ENCODE measurements at places on chromosomes 16 and 17. TPM values are rescaled to one million over a fixed set of nuclear protein-coding genes. Genes with fewer than 3 reads are reported as not detected.

DNA sequence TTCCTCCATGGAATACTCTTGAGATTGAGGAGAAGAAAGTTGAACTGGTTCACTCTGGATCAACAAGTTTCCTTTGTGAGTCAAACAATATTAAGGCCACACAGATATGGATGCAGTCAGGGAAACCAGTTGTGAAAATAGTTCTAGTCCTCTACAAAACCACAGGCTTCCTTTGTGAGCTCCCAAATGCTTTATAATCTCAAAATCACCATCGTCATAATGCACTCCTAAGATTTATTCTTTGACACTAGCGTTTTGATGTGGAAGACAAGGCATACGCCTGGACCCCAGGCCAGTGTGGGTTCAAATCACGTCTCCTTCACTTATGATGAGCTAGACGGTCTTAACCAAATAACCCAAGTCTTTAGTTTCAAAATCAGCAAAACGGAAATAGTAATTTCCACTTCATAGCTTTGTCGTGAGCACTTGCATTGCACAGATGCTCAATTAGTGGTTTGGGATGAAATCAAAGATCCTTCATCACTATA is 142.6 kb downstream of the STX8 start:
- no peak for DNase-seq

DNA sequence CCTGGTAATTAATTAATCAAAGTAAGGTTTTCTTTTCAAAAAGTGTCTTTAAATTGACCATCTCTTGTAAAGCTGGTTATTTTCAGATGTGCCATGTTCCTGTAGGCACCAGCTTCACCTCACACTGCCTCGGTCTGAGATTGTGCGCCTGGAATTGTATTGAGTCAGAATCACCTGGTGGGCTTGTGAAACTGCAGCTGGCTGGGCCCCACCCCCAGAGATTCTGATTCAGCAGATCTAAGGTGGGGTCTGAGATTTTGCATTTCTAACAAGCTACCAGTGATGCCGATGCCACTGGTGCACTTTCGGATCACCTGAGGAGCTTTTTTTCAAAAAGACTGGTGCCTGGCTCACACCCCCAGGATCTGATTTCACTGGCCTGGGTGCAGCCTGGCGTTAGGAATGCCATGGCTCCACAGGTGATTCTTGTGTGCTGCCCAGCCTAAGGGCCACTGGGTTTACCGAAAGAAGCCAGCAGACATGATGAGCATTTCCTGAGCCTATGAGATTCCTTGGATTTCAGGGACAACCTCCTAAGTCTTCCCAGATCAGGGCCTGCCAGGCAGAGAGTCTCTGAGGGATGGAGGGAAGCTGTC is 59.2 kb upstream of the TOB1 start:
- DNase-seq: no peak

GRCh38 chr17:18156171-18156975 is 27.3 kb upstream of the ALKBH5 start:
- DNase-seq: no peak

TLCD2 gene
- total RNA-seq: 12.7 TPM

- no peak for DNase-seq
Measured at GRCh38 chr16:30924076-30924912, 922 bp downstream of the FBXL19 start.

HOXB7 gene
- total RNA-seq: 1.2 TPM

SBK1 gene
- 1.9 TPM for total RNA-seq

DNA sequence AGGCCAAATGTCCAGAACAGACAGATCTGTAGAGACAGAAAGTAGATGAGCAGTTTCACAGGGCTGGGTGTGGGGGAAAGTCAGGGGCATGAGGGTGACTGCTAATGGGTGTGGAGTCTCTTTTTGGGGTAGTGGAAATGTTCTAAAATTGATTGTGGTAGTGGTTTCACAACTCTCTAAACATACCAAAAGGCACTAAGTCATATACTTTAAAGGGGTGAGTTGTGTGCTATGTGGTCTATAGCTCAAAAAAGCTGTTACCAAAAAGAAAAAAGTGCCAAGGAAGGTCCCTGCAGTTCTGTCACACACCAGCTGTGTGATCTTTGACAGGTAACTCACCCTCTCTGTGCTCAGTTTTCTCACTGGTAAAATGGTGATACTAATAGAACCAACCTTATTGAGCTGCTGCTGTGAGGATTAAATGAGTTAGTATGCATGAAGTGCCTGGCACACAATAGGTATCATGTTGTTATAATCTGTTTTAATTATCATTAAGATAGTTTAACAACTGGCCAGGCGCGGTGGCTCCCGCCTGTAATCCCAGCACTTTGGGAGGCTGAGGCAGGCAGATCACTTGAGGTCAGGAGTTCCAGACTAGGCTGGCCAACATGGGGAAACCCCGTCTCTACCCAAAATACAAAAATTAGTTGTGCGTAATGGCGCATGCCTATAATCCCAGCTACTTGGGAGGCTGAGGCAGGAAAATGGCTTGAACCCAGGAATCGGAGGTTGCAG is 10.3 kb downstream of the ITGAX start:
- DNase-seq: no peak

- DNase-seq: no peak
Measured at GRCh38 chr16:76235025-76235424, 42.2 kb upstream of the CNTNAP4 start.

DNA sequence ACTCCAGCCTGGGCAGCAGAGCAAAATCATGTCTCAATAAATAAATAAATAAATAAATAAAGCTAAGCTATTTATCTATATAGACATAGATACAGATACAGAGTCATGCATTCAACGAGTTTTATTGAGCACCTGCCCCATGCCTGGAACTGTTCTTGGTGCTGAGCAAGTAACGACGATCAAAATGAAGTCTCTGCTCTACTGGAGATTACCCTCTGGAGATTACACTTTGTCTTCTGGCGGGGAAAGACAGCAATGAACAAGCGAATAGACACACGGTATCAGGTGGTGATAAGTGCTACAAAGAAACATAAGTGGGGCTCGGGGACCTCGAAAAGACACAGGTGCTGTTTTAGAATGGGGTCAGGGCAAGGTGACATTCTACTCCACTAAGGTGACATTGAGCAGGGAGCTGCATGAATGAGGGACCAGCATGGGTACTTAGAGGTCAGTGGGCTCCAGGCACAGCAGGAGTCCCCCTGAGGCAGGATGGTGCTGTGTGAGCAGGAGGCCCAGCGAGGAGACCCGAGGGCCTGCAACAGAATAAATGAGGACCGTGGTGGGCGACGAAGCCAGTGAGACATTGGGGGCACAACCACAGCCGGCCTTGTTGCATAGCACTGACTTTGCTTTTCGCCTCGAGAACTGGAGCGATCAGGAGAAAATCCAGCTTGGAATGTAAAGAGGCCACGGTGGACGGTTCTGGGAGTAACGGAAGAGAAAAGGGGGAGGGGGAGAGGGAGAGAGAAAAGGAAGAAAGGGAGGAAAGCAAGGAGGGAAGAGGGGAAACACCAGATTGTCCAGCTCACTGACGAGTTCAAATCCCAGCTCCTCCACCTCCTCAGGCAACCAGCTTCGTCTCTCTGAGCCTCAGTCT is 42.4 kb upstream of the MEAK7 start:
- DNase-seq: no peak

C16orf96 gene
- 0.32 TPM for total RNA-seq

TMEM204 gene
- total RNA-seq: 69.2 TPM

CX3CL1 gene
- total RNA-seq: 47.5 TPM

GPR139 gene
- total RNA-seq: not detected

CALB2 gene
- total RNA-seq: 4.6 TPM

RNF222 gene
- not detected for total RNA-seq

CARD14 gene
- 1.1 TPM for total RNA-seq

NACA2 gene
- total RNA-seq: not detected

- no peak for DNase-seq
Measured at GRCh38 chr17:1584167-1584566, 21.6 kb upstream of the PITPNA start.

GRCh38 chr17:72467841-72468653 is 347.2 kb downstream of the SOX9 start:
- DNase-seq: no peak

- peak; percentile 78 for DNase-seq
Measured at GRCh38 chr16:85395207-85395912, 217.8 kb upstream of the GSE1 start.

DNA sequence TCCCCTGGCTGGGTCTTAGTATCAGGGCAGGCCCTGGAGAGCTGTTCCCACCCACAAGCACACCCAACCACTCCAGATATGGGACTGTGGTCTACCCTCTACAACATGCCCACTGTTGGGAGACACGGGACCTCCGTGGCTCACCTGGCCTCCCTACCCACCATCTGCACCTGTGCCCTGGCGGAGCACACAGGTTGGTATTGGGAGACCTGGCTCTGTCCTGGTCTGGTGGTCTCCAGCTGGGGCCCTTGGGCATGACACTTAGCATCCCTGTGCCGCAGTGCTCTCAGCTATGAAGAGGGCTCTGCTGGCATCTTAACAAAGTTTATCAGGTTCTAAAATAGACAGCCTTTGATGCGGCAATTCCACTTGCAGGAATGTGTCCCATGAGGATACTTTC is 5.8 kb downstream of the C16orf95 start:
- DNase-seq: no peak

GRCh38 chr17:57142925-57143324 is 57.9 kb downstream of the AKAP1 start:
- DNase-seq: no peak

GRB7 gene
- 25.0 TPM for total RNA-seq

KRTAP3-2 gene
- not detected for total RNA-seq

TEX19 gene
- not detected for total RNA-seq

DNA sequence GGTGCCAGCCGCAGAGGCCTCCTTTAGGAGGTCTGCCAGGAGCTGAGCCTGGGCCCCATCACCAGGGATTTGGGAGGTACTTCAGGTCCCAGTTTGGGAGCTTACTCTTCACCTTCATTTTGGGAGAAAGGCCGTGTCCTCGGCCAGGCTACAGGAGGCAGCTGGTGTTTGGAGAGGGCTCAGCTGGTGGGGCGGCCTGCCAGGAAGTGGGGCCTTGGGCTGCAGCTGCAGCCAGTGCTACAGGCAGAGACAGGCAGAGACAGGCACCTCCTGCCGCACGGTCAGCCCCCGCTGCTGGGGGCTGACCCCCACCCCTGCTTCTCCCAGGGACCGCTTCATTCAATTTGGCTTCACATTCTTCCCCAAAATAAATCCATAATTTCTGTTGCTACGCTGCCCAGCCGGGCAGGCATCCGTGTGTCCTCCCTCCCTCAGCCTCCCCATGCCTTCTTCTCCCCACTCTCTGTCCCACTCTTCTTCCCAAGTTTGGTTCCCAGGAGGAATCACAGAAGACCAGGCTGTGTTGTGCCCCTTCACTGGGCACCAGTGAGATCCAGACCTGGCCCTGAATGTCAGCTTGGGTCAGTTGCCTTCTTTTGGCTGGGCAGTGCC is 6.1 kb downstream of the TMEM235 start:
- DNase-seq: peak; percentile 66

DNA sequence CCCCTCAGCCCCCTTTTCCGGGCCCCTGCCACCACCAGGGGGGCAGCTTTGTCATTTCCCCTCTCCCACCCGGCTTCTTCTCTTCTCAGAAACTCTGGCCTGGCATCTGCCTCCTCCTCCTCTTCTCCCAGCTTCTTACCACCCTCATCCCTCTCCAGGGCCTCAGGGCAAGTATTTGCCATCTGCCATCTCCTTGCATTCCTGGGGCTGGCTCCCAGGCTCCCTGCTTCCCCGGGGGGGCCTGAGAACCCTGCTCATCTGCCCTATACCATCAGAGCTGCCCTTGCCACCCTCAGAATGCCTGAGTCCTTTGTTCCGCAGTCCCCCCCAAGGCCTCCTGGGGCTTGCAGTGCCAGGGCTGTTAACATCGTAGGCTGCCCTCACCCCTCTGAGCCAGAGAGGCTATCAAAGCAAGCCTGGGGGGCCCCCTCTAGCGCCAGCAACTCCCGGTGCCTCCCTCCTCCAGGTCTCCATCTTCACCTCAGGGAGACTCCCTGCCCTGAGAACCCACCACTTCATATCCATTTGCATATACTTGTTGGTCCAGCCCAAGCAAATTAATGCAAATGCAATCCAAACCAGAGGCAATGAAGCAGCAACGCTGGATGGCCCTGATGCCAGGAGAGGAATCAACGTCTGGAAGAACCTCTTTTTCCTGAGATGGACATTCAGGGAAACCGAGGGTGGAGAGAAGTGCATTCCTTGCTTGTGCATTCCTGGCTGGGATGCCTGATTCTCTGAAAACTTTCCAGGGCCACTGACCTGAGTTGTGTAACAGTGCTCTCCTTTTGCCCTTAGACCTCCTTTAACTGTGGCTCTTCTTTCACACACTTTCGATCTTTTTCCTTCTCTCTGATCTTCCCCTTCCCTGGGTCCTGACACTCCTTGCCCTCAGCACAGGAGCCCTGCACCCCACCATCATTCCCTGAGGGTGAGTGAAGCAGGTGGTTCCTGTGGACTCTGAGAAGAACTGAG is 20.7 kb upstream of the SP2 start:
- DNase-seq: no peak

SOX8 gene
- total RNA-seq: 0.81 TPM

IRX6 gene
- total RNA-seq: 13.0 TPM

GRCh38 chr16:85716022-85716679 is 27.4 kb upstream of the GINS2 start:
- DNase-seq: no peak

DNA sequence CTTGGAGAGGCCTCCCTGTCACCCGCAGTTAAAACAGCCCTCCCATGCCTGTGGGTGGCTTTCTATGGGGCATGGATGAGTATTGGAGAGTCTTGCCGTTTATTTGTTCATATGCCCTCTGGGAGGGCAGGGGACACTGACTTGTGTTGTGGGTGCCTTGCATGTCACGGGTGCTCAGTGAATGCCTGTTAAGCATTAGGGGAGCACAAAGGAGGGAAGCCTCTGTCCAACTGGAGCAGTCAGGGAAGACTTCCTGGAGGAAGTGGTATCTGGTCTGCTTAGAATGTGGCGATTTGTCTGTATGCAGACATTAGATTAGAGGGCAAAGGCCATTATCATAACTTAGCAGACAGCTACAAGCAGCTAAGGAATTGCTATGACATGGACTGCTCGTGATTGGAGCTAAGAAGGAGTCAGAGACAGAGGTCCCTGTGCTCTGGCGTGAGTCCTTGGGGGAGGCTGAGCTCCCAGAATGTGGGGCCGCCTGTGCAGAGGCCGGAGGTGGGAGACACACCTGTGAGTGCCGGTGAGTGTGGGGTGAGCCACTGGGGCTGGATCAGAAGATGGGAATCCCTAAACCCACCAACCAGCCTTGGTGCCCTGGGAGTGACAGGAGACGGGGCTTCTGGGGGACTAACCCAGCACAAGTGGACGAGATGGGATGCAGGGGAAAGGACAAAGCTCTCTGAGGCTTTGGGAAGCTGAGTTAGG is 286.1 kb downstream of the SEC14L1 start:
- DNase-seq: no peak

DNA sequence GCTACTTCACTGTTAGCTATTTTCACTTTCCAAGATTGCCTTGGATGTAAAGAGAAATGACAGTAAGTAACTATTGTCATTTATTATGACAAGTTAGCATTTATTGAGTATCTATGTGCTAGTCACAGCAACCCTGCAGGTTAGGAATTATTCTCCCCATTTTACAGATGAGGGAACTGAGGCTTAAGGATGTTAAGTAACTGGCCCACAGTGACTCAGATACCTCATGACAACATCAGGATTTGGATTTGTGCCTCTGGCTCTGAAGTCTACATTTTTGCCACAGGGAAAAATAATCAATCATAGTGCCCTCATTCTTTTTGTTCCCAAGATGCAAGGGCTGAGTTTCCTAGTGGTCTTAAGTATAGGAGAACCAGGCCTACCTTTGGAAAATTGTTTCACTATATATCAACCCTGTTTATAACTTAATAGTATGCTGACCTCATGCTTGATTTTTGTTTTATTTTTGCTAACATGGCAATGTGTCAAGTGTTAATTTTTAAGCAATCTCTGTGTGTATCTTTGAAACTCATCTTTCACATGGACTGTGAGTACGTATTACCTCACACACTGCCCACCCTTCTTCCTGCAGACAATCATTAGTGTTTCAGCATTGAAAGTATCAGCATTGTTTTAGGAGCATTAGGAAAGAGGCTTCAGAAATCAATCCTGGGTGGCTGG is 105.0 kb downstream of the TANGO6 start:
- no peak for DNase-seq
